HuH-7.5 (cell line): ENCODE measurements at places on chromosomes 1 and 21.
A peak's percentile ranks its signal among the peaks of the same experiment; 100 is the strongest.

GRCh38 chr1:182120411-182121258 is 59.1 kb upstream of the ZNF648 start:
- no peak for DNase-seq

DNA sequence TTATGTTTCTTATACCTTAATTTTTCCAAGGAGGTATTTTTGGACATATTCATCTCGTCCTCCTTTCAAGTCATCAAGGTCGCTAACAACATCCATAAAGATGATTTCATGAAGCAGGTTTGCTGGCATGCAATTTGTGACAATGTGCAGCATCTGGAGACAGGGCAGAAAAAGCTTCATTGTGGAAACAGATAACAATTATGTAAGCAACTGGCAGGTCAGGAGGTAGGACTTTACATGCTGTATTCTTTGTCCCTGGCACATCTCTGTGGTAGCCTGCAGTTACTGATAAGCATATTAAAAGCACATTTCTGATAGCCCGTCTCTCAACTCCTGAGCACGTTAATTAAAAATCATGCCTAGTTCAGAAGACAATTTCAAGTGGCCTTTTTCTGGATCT is 156.8 kb downstream of the LEPR start:
- no peak for DNase-seq

- DNase-seq: no peak
Observed at GRCh38 chr21:29233611-29234540, 64.8 kb upstream of the BACH1 start.

DNA sequence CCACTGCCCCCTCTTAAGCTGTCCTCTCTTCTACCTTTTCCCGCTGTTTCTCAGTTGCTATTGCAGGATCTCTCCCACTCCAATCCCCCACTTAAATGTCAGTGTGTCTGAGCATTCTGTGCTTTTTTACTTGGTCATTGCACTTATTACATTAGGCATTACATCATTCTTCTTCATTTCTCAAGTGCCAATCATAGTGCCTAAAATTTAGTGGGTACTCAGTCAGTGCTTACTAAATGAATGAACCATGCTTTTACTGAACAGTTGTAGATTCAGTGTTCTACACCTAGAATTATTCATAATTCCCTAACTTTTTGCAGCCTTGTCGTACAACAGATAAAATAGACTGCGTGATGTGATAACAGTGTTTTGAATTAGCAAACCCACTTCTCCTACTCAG is 19.4 kb downstream of the ARMH1 start:
- DNase-seq: no peak

GRCh38 chr1:13792419-13792818 is 92.4 kb downstream of the PRDM2 start:
- DNase-seq: no peak

DNA sequence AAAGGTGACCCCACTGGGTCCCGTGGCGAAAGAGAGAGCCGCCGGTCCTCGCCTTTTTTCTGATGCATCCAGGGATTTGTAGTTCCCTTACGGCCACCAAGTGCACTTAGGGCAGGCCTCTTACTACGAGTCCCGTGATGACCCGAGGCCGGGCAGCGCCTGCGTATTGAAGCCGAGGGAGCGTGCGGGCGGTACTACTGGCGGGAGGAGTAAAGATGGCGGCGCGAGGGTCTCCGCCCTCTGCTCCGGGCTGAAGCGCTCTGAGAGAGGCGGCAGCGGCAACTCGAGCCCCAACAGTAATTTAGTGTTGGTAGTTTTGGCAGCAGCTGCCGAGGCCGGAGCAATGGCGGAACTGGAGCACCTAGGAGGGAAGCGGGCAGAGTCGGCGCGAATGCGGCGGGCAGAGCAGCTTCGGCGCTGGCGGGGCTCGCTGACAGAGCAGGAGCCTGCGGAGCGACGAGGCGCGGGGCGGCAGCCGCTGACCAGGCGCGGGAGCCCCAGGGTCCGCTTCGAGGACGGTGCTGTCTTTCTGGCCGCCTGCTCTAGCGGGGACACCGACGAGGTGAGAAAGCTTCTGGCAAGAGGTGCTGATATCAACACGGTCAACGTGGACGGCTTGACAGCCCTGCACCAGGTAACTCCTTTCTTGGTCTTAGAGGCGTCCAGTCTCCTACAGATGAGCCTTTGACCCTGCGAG is at the start of gene PPP1R12B:
TSS of gene PPP1R12B (plus strand) at position 191 of the 697 bp plus-strand sequence. CDS start at position 344, 153 bp downstream.
- peak; percentile 70 for DNase-seq

DNA sequence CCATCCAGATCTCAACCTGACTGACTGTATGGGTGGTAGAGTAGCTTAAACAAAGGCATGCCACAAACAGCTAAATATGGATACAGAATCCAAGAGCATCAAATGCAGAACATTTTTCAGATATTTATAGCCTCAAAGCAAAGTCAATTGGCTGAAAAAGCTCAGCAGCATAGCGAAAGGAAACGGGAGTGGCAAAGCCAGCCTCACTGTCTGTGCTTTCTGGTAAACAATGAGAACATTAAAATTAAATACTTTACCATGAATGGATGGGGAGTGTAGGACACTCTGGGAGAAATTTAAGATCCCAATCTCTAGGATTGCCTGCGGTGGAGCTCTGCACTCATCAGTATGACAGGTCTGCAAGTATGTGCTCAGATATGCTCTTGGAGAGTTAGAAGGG is 4.4 kb downstream of the RASAL2 start:
- DNase-seq: no peak

DNA sequence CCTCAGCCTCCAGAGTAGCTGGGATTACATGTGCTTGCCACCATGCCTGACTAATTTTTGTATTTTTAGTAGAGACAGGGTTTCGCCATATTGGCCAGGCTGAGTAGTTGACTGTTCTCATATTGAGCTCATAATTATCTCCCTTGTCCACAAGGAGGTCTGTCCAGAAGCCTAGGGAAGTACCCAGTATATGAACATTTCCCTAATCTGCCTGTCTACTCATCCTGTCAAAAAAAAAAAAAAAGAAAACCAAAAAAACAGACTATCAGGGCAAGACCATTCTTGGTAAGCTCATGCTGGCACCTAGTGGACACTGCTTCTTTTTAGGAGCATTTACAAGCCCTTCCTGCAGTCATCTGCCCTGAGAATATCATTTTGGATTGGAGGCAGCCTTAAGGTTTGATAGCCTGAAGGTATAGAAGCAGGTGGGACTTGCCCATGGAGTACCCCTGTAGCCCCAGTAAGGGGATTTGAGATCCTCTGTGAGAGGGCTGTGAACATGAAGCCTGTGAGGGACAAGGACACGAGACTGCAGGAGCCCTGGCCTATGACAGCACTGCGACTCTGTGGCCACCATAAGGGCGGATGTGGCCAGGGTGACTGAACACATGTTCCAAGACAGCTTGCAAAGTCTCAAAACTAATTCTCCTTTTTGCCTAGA is 10.8 kb upstream of the DUSP12 start:
- no peak for DNase-seq

- no peak for DNase-seq
Observed at GRCh38 chr1:205069371-205070125, 14.7 kb downstream of the TMEM81 start.

DNA sequence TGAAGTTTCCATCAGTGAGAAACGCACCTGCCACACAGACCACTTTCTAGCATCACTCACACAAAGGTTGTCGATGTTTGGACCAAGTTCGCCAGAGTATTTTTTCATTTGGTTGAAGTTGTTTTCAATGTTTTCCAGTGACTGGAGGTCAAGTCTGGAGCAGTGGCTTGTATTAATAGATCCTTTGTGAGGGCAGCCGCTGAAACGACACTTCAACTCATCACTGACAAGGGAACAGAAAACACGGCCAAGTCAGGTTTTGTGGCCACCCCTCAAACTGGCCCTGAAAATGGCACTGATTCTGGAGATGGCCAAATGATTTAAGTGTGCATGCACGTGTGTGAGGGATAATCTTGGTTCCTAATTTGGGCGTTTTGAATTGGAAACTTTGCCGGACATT is 675.6 kb downstream of the SMYD3 start:
- no peak for DNase-seq

DNA sequence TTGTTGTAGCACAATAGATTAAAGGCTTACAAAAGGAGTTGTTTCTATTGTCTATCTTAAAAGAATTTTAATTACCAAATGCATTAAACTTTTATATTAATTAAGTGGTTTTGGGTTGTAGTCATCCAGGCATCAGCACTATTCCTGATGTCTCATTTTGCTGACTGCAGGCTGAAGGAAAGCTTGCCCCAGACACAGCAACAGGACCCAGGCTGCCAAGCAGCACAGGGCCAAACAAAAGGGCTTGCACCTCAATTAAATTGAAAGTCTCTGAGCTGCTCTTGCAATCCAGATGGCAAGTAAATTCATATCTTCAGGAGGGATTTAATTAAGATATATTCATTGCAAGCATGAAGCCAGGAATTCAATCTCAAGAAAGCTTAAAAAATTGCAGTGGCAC is 80.7 kb upstream of the CHODL start:
- no peak for DNase-seq

- no peak for DNase-seq
Observed at GRCh38 chr1:236148470-236148845, 6.1 kb downstream of the GPR137B start.

DNA sequence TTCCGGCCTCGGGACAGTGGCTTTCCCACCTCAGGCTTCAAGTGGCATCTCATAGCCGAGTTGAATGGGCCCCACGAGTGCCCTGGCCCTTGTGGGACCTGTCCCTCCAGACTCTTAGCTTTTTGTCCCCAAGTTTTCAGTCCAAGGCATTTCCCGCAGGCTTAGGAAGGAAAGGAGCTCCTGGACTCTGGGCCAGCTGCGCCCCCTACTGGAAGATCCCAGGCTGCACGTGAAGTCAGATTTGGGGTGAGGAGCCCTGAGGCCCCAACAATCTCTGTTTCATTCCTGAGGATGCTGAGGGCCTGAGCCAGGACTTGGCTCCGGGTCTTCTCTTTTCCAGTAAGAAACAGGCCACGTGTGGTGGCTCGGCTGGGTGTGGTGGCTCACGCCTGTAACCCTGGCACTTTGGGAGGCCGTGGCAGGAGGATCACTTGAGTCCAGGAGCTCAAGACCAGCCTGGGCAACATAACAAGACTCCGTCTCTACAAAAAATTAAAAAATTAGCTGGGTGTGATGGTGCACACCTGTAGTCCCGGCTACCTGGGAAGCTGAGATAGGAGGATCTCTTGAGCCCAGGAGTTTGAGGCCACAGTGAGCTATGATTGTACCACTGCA is 67.4 kb downstream of the ARHGEF10L start:
- DNase-seq: peak; percentile 66

DNA sequence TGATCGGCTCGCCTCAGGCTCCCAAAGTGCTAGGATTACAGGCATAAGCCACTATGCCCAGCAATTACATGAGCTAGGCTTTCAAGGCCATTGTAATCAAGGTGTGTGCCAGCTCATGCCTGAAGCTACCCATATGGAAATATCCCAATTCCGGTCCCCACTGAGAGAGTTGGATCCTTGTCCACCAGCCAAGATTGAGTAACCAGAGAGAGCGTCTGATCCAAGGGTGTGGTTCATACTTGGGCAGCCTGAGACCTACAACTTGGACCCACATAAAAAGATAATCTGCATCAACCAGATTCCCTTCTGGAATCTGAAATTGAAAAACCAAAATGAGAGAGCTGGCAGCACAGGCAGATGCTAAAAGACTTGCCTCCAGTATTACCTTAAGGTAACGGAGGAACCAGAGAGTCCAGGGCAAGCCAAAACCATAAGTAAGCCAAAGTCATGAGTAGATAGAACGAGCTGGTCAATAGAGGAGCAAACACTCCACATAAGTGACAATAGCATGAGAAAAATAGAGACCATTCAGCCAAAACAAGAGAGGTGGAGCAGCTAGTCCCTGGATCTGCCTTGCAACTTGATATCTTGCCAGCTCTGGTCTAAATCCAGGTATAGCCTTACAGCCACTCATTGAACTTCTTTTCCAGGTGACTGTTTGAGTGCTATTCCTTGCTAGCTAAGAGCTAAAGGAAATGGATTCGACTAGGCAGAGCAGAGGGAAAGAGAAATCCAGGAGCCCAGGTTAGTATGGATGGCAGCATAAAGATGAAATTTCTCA is 63.8 kb upstream of the ATP1A1 start:
- no peak for DNase-seq
